Activated CD8-positive, alpha-beta memory T cell treated with anti-CD3 and anti-CD28 coated beads, Interleukin-2, amount 10 ng/mL, durations not matched to agents 7 days and 5 days (primary cell): ENCODE measurements at places on chromosomes 11 and 22. TPM values are rescaled to one million over a fixed set of nuclear protein-coding genes. Genes with fewer than 3 reads are reported as not detected.

Gene CLMP
- total RNA-seq: not detected

GRCh38 chr11:63749624-63750023 is 19.0 kb downstream of the ZFTA start:
- DNase-seq: no peak

GRCh38 chr22:48405741-48406140 is 1421.9 kb downstream of the BRD1 start:
- DNase-seq: no peak

GRCh38 chr22:22810471-22810870 is 77.1 kb upstream of the IGLL5 start:
- peak; percentile 35 for DNase-seq

- DNase-seq: peak; percentile 16
These were observed 423.7 kb downstream of the BRD1 start for GRCh38 chr22:49404020-49404419.
